ENCODE measurements at places on chromosomes 6 and 20.

- DNase-seq, result no peak
These were observed 6.7 kb downstream of the DEF6 start for GRCh38 chr6:35304299-35304698.

DNA sequence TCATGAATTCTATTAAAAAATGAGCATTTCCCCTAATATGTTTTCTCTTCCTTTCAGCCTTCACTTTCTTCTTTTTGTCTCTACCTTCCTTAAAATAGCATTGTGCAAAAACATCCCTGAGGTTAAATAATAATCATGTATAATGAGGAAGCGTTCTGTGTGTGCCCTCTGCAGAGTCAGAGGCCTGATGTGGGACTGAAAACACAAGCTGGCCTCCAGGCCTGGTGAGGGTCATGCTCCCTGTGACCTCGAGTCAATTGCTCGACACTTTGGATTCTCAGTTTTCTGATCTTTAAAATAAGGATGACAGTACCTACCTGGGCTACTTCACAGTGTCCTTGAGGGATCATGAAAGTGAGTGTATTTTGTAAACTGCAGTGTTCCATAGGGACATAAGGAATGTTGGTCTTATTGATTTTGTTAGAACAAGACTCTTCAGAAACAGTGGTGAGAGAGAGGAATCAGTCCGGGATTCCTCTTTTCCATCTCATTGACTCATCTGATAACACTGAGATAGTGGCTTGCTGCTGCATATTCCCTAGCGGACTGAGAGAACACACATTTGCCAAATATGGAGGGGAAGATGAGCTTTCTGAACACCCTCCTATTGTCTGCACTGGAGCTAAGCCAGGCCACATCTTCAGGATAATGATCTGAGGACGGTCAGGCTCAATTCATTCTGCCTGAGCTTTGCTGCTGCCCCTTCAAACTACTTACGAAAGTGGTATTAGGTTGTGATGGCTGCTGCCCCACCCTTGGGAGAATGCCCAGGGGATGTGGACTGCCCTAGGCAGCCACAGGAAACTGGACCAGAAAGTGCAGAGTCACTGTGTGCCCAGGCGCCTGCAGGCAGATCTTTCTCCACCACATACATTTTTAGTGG, 39.6 kb upstream of the PDE7B start:
- DNase-seq, result no peak

- DNase-seq, result no peak
These were observed 137.2 kb downstream of the CDH26 start for GRCh38 chr20:60095456-60095855.

DNA sequence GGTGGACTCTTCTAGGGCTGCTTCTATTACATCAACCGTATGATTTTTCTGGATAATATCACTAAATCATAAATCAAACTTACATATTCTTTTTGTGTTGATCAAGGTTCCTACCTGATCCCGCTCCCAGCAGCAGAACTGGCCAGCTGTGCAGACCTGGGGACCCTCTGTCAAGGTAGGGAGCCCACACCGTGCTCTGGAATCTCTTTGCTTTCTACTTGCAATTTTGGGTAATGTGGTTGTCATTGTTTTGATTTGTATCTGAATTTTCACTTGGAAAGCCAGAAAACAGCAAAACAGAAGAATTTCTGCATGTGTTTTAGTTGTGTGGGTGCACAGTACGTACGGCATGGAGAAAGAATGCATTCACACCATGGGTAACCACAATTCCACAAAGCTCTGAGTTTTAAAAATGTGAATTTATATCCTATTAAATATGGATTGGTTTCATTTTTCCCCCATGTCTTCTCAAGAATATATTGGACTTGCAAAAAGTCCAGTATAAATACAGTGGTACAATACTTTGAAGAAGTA, 80.1 kb downstream of the ADGRG6 start:
- no peak for DNase-seq

Measured in skin of body (tissue), 3 donors.